HFFc6 (cell line): ENCODE measurements at places on chromosomes 16 and 17. TPM values are rescaled to one million over a fixed set of nuclear protein-coding genes. Genes with fewer than 3 reads are reported as not detected.

The FBXO39 gene
- total RNA-seq, result not detected in 3 replicates

The KRTAP4-4 gene
- not detected in 2 replicates for total RNA-seq

The SLC5A10 gene
- not detected in 3 replicates for total RNA-seq

The ITGAX gene
- not detected in 3 replicates for total RNA-seq

GRCh38 chr17:48718227-48718760, 4.0 kb downstream of the PRAC1 start:
- no peak overlapping the region for H3K27ac ChIP-seq
- no peaks in the 10 kb centered on the region for H3K36me3 ChIP-seq
- H3K4me1 ChIP-seq, result no peaks in the 10 kb centered on the region
- no peak for DNase-seq
- H3K27me3 ChIP-seq, result peaks cover 55% of the 10 kb centered on the region
- H3K4me3 ChIP-seq, result no peak overlapping the region

GRCh38 chr17:56499799-56500388, 93.6 kb upstream of the NOG start:
- H3K4me1 ChIP-seq, result peaks cover 22% of the 10 kb centered on the region; the same call in 1 of the 2 replicates
- H3K27me3 ChIP-seq, result no peaks in the 10 kb centered on the region; the same call in 1 of the 2 replicates
- H3K27ac ChIP-seq, result no peak overlapping the region

DNA sequence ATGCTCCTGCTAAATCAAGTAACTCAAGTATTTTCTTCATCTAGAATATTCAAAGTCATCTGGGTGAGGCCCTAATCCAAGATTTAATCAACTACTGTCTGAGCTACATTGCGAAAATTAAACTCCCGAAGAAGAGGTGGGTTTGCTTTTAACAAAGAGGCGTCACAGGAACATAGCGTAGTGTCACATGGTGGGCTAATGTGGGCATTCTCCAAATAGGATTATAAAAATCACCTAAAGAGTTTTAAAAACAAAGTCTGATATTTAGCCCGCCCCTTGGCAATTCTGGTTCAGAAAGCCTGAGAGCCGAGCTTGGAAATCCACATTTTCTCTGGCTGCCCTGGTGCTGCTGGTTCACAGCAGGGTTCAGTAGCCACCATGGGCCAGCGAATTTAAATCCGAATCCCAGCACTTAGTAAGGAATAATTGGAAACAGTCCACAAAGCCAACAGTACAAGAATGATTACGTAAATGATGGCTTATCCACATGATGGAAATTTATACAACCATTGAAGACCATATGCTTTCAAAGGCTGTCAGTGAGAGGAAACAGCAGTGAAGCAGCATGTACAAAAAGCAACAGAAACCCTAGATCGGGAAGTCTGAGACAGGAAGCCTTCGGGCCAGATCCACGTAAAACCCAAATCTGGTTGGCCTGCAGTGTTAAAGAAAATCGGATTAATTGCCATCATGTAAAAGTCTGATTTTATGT, 8.8 kb downstream of the PMM2 start:
- peaks cover 2% of the 10 kb centered on the region for H3K27me3 ChIP-seq
- no peak overlapping the region for H3K4me3 ChIP-seq
- no peak overlapping the region; the same call in 1 of the 2 replicates for H3K27ac ChIP-seq
- no peak for DNase-seq
- H3K36me3 ChIP-seq, result peaks cover 52% of the 10 kb centered on the region

DNA sequence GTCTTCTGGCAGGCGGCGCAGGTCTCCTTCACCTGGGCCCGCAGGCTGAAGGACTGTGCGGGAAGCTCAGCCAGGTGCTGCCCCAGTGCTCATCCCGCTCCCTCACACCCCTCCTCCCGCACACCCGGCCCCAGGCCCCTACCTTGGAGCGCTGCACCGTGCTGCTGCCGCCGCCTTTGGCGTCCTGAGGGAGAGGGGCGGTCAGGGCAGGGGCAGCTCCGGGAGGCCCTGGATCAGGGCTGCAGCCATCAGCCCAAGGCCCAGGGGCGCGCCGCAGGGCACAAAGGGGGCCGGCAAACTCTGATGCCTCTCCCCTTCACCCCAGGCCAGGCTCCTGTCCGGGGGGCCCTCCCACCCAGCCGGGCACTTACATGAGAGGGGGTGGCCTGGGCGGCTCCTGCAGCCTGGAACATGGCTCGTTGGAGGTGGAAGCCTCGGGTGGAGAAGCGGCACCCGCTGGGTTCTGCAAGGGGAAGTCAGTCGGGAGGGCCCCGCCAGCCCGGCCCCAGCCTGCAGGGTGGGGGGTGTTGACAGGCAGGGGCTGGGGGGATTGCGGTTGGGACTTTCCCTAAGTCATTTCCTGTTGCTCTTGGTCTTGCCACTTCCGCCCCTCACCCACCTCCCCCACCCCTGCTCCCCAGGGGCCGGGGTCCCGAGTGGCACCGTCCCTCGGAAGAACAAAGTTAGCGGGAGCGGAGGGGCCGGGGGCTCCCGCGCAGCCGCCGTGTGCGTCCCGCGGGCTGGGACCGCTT, 863 bp downstream of the LIMD2 start:
- no peaks in the 10 kb centered on the region for H3K4me1 ChIP-seq
- peaks cover 9% of the 10 kb centered on the region; the same call in 1 of the 2 replicates for H3K36me3 ChIP-seq
- DNase-seq, result no peak
- H3K27me3 ChIP-seq, result peaks cover 5% of the 10 kb centered on the region

- no peak overlapping the region for H3K4me3 ChIP-seq
- peaks cover 13% of the 10 kb centered on the region for H3K4me1 ChIP-seq
- DNase-seq, result no peak
- no peak overlapping the region for H3K27ac ChIP-seq
Observed at GRCh38 chr16:88610080-88610479, 28.3 kb upstream of the IL17C start.

- H3K4me1 ChIP-seq, result no peaks in the 10 kb centered on the region
- no peaks in the 10 kb centered on the region for H3K36me3 ChIP-seq
- H3K27me3 ChIP-seq, result no peaks in the 10 kb centered on the region; the same call in 1 of the 2 replicates
- H3K4me3 ChIP-seq, result no peak overlapping the region
- H3K27ac ChIP-seq, result no peak overlapping the region
- no peak for DNase-seq
Observed at GRCh38 chr16:13138528-13138927, 237.1 kb downstream of the SHISA9 start.

GRCh38 chr16:79532785-79533184, 67.8 kb downstream of the MAF start:
- H3K4me1 ChIP-seq, result no peaks in the 10 kb centered on the region
- no peaks in the 10 kb centered on the region for H3K36me3 ChIP-seq
- H3K27me3 ChIP-seq, result no peaks in the 10 kb centered on the region; the same call in 1 of the 2 replicates
- no peak overlapping the region for H3K27ac ChIP-seq
- no peak for DNase-seq

- H3K36me3 ChIP-seq, result no peaks in the 10 kb centered on the region
- no peak overlapping the region for H3K4me3 ChIP-seq
- no peak overlapping the region for H3K27ac ChIP-seq
- H3K27me3 ChIP-seq, result peaks cover 12% of the 10 kb centered on the region
- H3K4me1 ChIP-seq, result no peaks in the 10 kb centered on the region
Observed at GRCh38 chr16:22770866-22771265, 43.1 kb upstream of the HS3ST2 start.

DNA sequence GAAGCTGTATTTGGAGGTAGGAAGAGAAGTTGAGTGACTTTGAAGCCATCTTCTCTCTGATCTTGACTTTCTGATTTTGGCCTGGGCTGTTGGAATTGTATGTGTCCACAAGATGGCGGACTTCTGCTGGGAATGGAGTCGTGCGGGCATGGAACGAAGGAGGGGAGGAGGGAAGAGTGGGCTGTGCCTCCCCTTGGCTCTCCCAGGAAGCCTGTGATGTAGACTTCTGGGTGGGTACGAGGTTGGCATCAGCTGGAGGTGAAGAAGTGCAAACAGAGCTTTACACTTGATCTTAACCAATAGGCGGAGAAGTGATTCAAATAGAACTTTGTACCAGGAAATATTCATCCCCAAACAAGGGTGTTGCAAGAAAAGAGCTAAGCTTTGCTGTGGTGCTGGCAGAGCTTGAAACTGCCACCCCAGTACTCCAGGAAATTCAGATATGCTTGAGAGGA, 7.4 kb upstream of the TMEM220 start:
- H3K4me3 ChIP-seq, result no peak overlapping the region
- peak; percentile 44 for DNase-seq
- H3K36me3 ChIP-seq, result no peaks in the 10 kb centered on the region
- peaks cover 5% of the 10 kb centered on the region; the same call in 1 of the 2 replicates for H3K4me1 ChIP-seq

DNA sequence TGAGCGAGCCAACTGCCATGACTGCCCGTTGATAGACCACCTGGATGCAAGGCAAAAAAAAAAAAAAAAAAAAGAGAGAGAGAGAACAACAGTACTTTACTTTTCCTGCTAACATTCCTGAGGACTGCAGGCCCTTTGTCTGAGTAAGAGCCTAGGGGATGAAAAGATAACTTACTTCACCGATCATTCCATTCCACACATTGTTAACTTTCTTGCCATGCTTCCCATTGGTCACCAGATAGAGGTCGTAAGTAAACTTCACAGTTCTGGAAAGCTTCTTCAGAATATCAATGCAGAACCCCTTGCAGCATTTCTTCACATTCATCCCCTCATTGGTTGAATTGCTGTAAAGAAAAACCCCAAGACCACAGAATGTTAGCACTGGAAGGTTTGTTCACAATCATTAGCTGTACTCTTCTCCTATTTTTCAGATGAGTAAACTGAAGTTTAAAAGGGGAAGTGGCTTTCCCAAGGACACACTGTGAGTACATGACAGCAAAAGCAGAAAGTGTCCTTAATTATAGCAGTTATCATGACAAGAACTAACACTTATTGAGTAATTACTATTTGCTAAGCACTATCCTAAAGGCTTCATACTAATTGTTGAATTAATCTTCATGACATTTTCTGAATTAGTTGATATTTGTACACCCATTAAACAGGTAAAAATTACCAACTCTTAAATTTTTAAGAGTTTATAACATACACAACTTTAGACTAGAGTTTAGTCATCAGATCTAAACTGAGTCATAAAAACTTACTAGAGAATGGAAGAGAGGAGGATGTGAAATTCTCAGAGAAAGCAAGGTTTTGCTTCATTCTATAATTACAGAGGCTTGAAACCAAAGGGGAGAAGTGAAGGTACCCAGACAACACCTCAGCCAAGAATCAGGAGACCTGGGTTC, 341.2 kb downstream of the GRIN2A start:
- no peak overlapping the region for H3K27ac ChIP-seq
- H3K4me3 ChIP-seq, result no peak overlapping the region
- H3K36me3 ChIP-seq, result no peaks in the 10 kb centered on the region
- DNase-seq, result no peak

DNA sequence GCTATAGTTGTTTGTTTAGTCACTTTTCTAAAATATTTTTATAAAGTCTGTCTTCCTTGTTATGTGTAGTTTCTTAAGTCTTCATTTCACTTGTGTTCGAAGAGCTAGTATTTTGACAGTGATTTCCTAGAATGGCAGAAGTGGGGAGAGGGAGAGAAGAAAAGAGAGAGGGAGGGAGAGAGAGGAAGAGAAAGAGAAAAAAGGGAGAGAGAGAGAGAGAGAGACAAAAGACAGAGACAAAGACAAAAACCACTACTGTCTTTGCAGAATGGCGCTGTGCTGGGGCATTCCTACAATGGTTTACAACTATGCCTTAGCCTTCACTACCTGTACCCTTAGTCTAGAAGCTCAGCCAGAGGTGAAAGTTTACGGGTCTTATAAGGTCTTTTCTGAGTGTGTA, 90.5 kb downstream of the CA4 start:
- peaks cover 20% of the 10 kb centered on the region for H3K36me3 ChIP-seq
- no peaks in the 10 kb centered on the region for H3K4me1 ChIP-seq
